Activated naive CD4-positive, alpha-beta T cell treated with anti-CD3 and anti-CD28 coated beads, Interleukin-2, amount 50 U/mL, for 16 hours (primary cell): ENCODE measurements at places on chromosomes 5 and 9.

DNA sequence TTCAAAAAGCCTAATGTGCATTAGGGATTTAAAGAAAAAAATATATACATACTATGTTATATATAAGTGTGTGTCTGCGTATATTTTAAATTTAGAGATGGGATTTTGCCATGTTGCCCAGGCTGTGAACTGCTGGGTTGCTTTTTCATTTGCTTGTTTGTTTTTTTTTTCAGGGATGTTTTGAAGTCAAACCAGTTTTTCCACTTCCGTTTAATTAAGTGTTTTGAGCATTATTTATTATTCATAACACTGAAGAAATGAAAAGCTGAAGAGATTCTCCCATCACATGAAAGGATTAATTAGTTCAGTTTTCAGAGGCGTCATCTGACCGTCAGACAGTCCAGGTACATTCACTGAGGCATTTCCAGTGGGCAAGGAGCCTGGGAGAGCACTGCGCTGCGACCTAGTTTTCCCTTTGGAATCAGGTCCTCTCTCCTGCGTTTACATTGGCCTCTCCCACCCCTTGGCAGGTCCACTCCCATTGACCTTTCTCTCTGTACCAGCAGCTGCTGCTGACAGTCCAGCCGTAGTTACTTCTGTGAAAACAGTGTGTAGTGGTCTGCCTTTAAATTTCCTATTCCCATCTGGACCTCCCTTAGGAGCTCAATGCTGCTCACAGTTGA is 26.0 kb downstream of the ARRDC3 start:
- DNase-seq: no peak

DNA sequence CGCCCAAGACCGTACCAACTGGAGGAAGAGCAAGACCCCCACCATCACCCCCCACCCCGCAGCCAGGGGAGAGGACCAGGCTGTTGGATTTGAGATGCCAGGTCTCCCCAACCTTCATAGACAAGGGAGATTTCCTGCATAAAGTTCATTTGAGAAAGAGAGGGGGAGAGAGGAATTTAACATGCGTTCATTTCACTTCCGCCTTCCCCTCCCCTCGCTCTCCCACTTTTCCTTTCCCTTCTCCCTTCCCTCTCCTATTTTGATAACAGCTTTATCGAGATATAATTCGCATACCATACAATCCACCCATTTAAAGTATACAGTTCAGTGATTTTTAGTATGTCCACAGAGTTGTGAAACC is 4.2 kb upstream of the NKX2-5 start:
- DNase-seq: no peak

GRCh38 chr5:138440159-138441073 is 1.6 kb downstream of the REEP2 start:
- no peak for DNase-seq

- no peak for DNase-seq
These were observed 481.9 kb downstream of the ZNF608 start for GRCh38 chr5:124264499-124264898.

- no peak for DNase-seq
These were observed 26.9 kb downstream of the TICAM2 start for GRCh38 chr5:115575167-115576070.

- no peak for DNase-seq
These were observed 47.0 kb downstream of the SH3GL2 start for GRCh38 chr9:17625644-17626388.

GRCh38 chr5:137575847-137576246 is 76.7 kb upstream of the SPOCK1 start:
- DNase-seq: no peak

- DNase-seq: no peak
These were observed 28.3 kb upstream of the UHRF2 start for GRCh38 chr9:6384732-6385131.

DNA sequence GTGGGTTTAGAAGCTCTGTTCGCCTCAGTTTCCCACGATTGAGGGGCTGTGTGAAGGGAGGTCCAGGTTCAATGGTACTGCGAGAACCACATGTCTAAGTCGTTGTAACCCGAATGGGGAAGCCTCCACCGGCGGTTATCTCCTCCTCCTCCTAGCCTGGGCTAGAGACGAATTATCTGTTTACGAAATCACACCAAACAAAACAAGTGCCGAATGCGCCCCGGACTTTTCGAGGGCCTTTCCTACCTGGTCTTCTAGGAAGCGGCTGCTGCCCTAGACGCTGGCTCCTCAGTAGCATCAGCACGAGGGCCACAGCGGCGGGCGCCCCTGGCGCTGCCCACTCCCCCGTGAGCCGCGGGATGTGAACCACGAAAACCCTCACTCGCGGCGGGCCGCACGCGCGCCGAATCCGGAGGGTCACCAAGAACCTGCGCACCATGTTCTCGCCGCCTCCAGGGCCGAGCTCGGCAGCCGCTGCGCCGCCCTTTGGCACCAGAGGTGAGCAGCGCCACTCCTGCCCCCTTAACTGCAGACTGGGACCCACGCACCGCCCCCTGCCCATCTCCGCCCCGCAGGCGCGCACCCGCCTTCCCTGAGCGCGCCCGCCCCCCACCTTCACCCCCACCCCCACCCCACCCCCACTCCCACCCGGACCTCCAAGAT is at the start of gene CDKN2A:
TSS of gene CDKN2A (minus strand) at position 500 of the 663 bp plus-strand sequence.
- DNase-seq: peak; percentile 32

- no peak for DNase-seq
These were observed 20.4 kb upstream of the TRIM52 start for GRCh38 chr5:181281077-181281983.

DNA sequence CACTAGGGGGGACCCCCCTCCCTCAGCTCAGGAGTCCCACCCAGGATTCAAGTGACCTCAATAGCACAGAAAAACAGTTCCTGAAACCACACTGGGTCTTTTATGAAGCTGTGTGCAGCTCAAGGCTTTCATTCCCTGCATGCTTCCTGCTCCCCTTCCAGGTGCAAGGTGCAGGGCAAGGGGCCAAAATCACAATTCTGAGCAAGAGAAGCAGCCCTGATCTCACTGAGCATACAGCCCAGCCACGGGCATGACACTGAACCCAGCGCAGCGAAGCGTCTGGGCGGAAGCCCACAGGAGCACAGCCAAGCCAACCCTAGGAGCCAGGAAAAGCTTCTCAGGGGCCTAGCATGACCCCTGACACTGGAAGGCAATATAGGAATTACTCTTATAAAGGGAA is 62.9 kb downstream of the IRX2 start:
- DNase-seq: no peak

DNA sequence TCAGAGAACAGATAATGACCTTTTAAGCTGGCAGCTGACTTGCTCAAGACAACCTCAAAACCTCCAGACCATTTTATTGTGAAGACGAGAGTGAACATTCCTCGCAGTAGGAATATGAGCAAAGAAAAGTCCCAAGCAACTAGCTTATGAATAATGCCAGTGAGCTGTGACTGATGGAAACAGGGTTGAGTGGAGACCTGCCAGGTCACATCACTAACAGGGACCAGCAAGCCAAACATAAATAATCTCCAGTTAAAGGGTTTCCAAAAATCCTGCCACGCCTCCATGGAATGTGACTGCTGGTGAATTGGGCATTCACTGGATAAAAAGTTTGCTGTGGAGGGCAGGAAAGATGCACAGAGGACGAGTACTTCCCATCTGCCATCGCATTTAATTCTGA is 185.4 kb downstream of the CRB2 start:
- no peak for DNase-seq

GRCh38 chr5:93632327-93632726 is 49.3 kb downstream of the NR2F1 start:
- DNase-seq: no peak

DNA sequence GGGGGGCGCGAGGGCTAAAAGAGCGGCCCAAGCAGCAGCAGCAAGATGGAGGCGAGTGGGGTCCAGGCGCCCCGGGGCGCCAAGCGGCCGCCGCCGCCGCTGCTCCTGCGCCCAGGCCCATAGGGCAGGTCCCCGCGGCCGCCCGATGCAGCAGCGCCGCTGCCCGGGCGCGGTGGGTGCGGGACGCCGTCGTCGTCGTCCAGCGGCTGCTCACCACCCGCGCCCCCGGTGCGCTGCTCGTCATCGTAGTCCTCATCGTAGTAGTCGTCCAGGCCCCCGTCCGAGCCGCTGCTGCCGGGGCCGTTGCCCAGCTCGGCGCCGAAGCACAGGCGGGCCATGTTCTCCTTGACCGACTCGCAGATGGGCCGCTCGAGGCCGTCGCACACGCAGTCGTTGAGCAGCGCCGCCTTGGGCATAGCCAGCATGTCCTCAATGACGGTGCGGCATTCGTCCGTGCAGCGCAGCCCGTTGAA is 1.5 kb downstream of the GAS1 start:
- no peak for DNase-seq

GRCh38 chr9:127608104-127608966 is 3.7 kb upstream of the STXBP1 start:
- peak; percentile 81 for DNase-seq

GRCh38 chr5:133066045-133066444 is 14.2 kb downstream of the HSPA4 start:
- no peak for DNase-seq

DNA sequence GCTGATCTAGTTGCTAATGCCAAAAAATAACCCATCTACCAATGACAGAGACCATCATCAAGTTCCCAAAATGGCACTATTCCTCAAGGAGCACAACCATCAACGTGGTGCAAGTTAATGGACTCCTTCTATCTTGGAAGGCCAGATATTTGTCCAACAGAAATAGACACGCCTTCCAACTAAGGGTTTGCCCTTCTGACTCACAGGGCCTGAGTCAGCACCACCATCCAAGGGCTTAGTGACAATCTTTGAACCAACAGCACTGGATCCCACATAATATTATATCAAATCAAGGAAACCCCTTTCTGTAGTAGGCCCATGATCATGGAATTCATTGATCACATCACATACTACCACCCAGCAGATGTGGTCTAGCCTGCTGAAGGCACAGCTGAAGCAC is 84.3 kb downstream of the MED27 start:
- no peak for DNase-seq

DNA sequence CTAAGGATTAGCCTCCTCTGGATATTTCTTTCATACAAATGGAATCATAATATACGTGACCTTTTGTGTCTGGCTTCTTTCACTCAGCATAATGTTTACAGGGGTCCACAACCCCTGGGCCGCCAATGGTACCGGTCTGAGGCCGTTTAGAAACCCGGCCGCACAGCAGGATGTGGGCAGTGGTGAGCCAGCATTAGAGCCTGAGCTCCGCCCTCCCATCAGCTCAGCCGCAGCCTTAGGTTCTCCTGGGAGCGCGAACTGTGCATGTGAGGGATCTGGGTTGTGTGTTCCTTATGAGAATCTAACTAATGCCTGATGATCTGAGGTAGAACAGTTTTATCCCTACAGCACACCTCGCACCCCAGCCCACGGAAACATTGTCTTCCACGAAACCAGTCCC is 229.7 kb downstream of the ICE1 start:
- DNase-seq: no peak

DNA sequence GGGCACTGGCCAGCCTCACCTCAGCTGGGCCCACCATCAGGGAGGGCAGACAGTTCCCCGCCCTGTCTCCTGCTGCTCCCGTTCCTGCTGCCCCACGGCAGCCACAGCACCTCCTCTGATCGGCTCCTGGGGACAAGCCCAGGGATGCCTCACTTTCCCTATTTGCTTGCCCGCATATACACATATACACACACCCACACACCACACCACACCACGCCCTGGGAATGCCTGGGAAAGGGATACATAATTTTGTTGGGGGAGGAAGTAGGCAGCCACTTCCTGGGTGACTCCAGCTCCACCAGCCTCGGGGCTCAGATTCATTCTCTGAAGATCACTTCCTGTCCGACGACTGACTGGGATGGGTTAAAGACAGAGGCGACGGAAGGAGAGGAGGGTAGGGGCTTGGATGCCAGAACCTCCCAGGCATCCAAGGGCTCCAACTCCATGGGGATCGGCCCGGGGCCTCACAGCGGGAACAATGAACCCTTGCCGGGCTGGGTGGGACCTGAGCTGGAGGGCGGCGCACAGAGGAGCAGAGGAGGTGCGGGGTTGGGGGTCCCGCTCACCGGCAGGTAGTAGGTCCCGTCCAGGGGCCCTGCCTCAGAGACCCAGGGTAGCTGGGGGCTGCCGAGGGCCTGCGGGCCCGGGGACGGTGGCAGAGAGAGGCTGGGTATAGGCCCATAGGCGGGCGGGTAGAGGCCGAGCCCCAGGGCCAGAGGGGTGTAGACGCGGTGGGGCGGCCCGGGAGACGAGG is 2.0 kb upstream of the MZB1 start:
- no peak for DNase-seq

DNA sequence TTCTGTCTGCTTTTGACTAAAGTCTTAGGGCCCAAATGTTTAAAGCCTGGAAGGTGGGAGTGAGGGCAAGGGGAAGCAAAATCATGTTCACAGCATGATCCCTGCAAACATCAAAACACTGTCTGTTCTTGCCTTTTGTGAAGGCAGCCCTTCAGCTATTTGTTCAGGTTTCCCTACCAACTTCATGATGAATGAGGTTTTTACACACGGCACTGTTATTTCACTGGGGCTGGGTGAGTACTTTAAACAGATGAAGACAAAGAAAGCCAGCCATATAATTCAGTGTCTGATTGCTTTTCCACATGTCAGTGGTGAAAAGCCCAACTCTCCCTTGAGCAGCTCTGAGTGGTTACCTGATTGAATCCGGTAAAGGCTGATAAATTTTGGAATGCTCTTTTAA is 224.7 kb upstream of the GRAMD2B start:
- no peak for DNase-seq

- no peak for DNase-seq
These were observed 562.7 kb upstream of the DAP start for GRCh38 chr5:11323761-11324160.

DNA sequence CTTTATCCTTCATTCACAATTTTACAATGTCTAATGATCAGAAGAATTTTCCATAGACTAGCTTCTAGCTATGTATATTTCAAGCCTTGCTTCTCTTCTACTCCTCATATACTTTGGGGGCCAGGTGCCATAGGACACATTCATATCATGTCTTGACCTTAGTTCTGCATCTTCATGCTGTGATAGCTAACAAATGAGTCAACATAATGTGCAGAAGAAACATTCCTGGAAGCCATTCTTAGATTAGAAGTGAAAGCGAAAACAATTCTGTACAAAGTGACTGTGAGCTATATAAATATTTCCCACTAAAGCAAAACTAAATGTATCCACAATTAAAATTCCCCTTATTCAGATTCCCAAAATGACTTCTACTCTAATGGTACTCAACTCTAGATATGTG is 320.2 kb upstream of the NREP start:
- DNase-seq: no peak

- DNase-seq: no peak
These were observed 15.1 kb upstream of the CCL28 start for GRCh38 chr5:43427306-43427705.

DNA sequence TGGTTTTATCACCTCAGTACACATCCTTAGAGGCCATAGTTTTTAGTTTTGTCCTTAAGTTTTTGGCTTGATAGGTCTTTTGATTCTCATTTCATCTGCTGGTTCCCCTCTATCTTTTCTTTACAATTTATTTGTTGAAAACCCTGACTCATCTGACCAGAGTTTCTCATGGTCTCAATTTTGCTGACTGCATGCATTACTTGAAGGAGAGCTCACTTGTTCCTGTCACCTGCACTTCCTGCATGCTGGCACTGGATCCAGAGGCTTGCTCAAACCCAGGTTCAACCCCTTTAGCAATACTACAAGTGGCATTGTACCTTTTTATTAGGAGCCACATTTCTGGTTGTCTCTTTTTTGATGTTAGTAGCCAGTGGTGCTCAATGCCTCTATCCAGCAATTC is 26.7 kb downstream of the FBXO10 start:
- no peak for DNase-seq

- no peak for DNase-seq
These were observed 47.0 kb upstream of the PDE8B start for GRCh38 chr5:77163453-77163852.

GRCh38 chr5:6458833-6459232 is 10.2 kb downstream of the UBE2QL1 start:
- DNase-seq: no peak

- DNase-seq: no peak
These were observed 1.1 kb downstream of the GRM6 start for GRCh38 chr5:178993955-178994579.
